ENCODE measurements at places on chromosomes 16 and 17.

DNA sequence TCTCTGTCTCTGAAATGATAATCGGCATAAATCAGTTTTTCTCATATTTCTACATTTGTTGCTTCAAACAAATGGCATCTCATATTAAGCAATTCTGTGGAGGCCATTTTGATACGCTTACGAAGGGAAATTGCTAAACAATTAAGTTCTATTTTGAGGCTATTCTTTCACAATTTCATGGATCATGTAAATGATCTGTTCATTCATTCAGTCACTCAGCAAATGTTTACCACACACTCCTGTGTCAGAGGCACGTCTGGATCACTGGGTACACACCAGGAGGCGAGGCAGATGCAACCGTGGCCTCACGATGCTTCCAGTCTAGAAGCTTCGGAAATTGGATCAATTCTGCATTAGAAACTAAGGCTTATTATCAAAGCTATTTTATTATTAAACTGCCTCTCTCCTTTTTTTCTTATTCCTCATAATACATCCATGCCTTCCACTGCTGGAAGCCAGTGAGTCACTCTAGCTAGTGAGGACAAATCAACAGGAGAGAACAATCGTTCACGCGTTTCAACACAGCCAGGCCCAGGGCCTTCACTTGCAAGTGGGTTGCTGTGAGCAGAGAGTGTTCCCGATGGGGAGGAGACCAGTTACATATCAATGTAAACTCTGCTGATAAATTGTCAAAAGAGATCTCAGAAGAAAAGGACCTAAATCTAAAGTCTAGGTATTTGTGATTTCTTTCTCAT, 11.3 kb upstream of the SLC39A11 start:
- no peak for DNase-seq

DNA sequence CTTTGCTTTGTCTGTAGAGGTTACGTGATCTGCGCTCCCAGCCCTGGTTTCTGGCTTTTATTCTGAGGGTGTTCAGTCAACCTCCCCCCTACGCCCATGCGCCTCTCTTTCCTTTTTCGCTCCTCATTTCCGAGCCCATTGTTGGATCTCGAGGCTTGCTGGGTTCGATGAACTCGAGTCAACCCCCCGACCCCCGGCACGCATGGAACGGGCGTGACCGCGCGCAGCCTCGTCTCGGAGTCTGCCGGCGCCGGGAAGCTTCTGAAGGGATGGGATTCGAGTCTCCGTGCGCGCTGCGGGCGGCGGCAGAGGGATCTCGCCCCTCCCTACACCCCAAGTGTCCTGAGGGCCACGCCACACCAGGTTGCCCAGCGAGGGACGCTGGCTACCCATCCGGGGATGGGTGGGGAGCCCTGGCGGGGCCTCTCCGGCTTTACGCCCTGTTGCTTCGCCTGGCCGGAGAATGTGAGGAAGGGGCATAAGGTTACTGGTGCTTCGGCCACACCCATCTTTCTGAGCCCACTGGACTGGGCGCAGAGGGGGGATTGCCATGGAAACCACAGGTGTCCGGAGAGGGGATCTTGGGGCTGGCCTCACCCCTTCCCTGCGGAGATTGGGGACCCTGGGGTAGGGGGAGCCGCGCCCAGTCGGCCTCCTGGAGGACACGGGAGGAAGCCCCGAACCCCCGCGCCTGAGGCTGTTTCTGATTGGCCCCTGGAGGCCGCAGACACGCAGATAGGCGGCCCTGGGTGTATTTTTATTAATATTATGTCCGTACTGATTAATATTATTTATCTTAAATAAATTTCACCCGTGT, 1.8 kb downstream of the MAPT start:
- no peak for DNase-seq

DNA sequence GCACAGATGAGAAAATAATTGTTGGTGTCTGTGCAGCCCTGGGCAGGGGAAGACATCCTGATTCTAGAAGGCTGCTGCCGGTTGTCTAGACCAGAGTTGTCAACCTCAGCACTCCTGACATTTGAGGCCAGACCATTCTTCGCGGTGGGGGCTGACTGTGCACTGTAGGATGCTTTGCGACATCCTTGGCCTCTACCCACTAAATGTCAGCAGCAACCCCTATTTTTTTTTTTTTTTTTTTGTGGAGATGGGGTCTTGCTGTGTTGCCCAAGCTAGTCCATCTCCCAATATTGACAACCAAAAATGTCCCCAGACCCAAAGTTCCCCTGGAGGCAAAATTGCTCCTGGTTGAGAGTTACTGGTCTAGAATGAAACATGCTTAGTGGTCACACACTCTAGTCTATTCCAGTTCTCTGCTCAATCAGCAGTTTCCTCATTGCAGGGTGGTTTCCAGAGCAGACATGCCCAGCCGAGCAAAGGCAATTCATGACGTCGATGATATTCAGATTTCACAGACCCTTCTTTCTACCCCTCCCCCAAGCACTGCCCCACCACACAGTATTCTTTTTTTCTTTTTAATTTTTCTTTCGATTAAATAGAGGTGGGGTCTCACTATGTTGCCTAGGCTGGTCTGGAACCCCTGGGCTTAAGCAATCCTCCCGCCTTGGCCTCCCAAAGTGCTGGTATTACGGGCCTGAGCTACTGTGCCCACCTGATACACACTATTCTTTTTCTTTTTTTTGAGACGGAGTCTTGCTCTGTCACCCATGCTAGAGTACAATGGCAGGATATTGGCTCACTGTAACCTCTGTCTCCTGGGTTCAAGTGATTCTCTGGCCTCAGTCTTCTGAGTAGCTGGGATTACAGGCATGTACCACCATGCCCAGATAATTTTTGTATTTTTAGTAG, 9.0 kb downstream of the C17orf99 start:
- no peak for DNase-seq

DNA sequence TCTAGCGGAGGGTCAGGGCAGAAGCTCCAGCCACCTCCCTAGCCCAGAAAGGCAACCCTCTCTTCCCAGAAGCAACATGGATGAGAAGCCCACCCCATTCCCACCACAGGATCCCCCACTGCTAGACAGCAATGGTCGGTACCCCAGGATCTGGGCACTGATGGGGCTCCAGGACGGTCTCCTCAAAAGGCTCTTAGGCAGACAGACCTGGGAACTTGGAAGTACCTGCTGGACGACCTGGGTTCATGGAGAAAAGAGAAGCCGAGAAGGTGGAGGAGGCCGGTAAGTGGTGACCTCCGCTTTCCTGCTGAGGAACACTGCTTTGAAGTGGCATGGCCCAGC, 96.6 kb downstream of the TBC1D16 start:
- DNase-seq: no peak

GRCh38 chr16:57000271-57001025, 11.1 kb downstream of the NLRC5 start:
- DNase-seq: peak; percentile 73

GRCh38 chr17:77327566-77328464, 187.0 kb downstream of the SEC14L1 start:
- no peak for DNase-seq

DNA sequence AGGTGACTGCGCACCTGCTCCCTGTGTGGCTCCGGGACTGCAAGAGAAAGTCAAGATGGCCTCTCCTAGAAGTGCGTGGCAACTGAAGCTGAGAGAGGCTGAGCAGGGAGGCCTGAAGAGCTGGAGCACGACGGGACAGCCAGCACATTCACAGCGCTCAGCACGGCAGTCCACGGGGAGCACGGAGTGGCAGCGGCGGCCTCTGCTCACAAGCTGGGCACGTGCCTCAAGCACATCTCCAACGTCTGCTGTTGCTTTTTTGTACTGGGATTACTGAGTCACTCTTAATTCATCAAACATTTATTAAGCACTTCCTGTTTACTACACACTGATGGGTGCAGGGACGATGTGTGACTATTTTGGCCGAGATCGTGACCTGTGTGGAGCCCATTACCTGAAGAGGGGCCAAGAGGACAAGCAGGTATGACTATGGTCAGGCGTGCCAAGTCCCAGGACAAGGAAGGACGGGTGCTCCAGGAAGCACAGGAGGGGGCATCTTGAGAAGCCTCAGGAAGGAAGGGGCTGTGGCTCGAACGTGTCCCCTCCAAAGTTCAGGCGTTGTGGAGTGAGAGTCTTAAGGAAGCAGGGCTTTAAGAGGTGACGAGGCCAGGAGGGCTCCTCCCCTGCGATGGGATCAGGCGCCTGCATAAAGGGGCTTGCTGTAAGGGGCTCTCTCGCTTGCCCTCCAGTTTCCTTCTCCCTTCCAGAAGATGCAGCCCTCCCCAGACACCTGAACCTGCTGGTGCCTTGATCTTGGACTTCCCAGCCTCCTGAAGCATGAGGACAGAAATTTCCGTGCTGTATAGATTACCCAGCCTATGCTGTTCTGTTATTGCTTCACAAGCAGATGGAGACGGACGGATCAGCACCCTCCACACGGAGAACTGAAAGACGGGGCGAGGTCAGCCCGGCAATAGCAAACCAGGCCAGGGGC, 105.8 kb downstream of the ADCY9 start:
- DNase-seq: no peak

DNA sequence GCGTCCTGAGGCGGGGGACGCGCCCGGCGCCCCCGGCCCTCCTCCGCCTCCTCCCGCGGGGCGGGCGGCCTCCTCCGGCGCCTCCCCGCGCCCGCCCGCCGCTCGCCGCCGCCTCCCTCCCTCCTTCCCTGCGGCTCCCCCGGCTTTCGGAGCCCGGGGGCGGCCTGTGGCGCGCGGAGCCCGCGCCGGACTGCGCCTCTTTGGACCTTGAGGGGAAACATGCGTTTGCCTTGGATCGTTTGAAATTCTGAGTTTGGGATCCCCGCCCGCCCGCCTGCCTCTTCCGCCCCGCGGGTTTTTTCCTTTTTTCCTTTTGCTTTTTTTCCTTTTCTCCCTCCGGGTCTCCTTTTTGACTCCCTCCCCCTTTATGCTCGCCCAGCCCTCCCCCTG, 390 bp downstream of the ZNRF1 start:
- DNase-seq: peak; percentile 17

DNA sequence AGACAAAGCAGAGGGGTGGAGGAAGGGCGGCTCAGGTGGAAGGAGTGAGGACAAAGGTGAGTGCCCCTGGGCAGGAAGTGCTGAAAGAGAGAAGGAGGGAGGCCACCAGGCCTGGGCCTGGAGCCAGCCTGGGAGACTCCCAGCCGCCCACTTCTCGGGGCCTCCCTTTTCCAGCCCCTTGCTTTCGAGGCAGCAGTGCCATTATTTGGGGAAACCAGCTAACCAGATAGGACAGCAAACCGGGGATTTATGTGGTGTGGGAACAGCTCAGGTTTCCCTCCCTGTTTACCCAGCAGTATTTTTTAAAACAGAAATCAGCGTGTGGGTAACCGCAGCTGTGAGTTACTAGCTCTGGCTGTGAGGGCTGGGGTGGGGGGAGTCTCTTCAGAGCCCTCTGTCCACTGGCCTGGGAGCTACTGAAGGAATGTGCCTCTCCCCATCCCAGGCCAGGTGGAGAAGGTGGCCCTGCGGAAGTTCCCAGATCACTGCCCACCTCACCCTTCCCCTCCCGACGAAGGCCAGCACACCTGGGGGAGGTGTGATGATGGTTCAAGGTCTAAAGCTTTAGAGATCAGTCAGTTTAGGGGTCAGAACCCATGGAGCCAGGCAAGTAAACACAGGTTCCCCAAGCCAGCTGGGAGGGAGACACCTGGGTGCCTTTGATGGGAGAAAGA, 8.4 kb upstream of the MEOX1 start:
- DNase-seq: no peak

DNA sequence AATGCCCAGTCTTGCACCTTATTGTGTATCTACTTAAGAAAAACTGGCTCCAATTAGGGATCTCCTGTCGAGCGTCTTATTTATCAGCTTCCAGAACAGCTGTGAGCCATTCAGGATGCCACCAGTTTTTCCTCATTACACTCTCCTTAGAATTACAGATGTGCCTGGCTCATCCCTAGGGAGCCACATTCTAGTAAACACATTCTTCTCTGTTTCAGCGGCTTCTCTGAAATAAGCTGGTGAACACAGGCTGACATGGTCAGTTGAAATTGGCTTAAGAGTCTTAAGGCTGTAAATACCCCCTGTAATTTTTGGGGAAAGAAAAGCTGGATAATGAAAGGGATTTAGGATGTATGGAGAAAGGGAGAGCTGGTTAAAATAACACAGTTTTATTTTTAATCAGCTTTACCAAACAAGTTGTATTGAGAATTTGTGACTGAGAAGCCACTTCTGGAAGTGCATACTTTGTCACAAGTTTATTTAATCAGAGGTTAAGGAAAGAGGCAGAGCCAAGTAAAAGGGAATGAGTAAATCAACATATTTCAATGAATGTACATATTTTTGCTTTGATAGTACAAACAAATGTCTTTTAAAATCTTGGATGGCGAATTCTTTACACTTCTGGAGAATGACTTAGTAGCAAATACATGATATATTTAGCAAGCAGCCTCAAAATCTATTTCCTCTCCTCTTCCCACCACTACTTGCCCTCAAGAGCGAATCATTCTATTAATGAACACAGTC, 562.0 kb upstream of the GOT2 start:
- no peak for DNase-seq

DNA sequence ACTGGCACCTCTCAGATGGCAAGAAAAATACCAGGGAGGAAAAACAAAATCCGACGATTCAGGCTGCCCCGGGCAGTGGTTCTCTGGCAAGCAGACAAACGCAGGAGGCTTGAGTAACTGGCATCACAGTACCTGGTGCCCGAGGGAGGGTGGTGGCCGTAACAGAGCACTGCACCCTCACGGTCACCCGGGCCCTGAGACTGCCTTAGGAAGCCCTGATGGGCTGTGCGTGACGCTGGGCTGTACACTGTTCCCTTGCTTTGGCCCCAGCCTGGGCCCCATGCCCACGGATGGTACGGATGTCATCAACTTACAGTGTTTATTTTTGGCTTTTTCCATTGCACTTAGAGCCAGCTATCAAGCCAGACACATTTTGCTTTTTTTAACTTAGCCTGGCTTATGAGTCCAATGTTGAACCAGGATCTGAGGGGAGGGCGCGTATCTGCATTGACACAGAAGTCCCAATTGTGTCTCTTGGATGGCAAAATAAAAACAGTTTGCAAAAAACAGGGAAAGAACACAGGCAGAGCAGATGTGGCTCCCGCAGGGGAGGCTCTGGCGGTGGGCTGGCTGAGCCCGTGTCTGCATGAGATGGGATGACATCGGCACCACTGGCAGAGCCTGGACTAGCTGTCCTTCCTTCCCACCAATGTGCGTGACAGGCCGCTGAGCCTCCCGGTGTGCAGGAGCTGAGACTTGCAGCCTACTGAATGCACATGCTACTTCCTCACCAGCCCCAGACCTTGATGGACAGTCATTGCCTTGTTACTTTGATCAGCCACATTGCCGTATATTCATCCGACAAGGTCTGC, 287.7 kb downstream of the FOXL1 start:
- no peak for DNase-seq

- no peak for DNase-seq
These were observed 163.5 kb downstream of the IRF8 start for GRCh38 chr16:86062271-86062965.

DNA sequence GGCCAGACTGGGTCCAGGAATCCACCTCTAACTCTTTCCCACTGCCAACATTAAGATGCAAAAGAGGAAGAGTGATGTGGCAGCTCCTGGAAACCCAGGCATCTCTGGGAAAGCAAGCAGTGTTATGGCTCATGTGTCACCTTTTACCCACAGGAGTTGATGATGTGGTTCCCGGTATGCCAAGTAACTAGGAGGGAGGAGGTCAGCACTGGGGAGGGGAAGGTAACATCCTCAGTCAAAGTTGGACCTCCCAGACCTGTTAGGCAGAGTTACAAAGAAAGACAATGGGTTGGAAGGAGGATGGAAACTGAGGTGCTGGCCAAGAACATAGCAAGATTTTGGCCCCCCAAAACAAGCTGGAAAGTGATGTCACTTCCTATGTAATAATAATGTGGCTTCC, 11.4 kb downstream of the KRABD2 start:
- no peak for DNase-seq

GRCh38 chr17:43714465-43715149, 44.0 kb downstream of the SOST start:
- no peak for DNase-seq

- no peak for DNase-seq
These were observed 5.4 kb upstream of the KPNB1 start for GRCh38 chr17:47644324-47644723.
